ENCODE measurements at places on chromosomes 7 and 10.

GRCh38 chr7:138170298-138170697, 94.0 kb downstream of the AKR1D1 start:
- no peak for DNase-seq

DNA sequence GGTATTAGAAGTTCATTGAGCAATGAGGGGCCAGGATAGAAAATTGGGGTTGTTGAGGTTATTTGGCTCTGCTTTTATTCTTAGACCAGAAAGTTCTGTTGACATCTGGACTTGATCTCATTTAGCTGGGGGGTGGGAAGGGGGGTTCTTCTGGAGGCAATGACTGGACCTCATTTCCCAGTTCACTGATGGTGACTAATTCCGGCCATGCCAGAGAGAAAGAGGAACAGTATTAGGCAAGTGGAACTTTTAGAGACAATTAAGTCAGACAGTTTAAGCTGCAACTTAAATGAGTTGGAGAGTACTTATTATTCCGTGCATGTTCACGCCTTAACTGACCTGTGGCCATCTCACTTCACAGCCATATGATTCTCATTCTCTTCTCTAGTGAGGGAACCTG, 512.5 kb downstream of the REEP3 start:
- no peak for DNase-seq

- no peak for DNase-seq
Observed at GRCh38 chr7:101235050-101235449, 2.6 kb downstream of the CLDN15 start.

GRCh38 chr10:8095959-8096358, 41.5 kb downstream of the GATA3 start:
- DNase-seq: no peak

DNA sequence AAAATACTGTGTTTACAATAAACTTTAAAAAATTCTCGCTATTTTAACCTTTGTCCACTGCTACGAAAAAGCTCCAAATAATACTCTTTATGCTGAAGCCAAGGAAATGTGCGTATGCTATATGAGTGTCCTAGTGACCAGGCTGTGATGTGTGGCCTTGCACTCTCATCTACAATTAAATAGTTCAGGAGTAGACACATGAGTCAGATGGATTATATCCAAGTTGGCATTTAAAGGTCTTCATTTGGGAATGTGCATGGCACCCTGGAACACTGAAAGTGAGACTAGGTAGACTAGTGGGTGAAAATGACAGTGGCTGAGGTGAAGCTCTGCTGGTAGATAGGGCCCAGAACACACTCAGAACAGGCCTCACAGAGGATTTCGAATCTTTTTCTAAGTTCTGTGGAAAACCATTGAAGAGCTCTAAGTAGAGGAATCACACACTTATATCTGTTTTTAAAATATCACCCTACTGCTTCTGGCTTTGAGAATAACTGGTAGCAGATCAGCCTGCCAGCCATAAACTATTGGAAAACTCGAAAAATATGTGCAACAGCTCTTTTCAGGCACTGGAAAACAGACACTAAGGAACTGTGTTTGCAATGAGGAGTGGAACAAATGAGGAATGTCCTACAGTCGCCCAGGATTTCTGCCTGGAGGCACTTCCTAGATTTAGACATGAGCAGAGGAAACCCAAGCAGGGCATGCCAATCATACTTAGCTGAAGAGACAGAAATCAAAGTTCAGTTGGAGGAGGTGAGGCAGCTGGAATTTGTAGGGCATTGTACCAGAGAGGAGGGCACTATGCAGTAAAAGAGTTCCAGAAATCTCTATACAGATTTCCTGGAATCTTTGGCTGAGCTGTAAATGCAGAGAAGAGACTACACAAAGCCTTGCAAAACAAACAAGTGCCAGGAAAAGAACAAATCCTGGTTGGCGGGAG, 603.8 kb upstream of the LRRTM3 start:
- no peak for DNase-seq

DNA sequence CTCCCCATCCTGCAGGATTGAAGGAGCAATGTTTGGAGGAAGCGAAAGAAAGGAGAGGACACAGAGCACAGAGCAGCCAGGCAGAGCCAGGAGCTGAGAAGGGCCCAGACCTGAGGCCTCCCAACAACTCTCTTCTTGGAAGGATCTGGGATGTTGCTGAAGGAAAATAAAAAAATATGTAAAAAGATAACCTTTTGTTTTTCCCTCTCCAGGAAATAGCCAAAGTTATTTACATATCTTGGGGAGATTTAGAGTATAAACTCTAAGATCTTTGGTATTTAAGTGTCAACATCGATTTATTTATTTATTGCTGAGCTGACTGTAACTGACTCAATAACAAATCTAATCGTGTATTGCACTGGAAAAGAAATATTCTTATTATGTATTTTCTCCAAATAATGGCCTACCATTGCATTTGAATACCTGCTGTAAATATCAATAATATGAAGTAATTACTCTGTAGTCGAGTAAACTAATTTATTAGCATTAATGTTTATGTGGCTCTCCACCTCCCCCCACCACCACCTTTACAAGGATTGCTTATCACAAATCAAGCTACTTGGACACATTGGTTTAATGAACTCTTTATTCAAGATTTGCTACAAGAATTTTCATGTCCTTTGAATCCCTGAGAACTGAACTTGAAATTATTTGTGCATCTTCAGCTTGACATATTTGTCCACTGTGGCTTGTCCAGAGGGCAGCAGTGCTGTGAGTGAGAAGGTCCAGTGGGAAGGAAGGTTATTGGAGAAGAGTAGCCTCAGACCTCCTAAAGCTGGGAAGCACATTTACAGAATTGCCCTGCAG, 1.8 kb upstream of the HOXA11 start:
- no peak for DNase-seq

DNA sequence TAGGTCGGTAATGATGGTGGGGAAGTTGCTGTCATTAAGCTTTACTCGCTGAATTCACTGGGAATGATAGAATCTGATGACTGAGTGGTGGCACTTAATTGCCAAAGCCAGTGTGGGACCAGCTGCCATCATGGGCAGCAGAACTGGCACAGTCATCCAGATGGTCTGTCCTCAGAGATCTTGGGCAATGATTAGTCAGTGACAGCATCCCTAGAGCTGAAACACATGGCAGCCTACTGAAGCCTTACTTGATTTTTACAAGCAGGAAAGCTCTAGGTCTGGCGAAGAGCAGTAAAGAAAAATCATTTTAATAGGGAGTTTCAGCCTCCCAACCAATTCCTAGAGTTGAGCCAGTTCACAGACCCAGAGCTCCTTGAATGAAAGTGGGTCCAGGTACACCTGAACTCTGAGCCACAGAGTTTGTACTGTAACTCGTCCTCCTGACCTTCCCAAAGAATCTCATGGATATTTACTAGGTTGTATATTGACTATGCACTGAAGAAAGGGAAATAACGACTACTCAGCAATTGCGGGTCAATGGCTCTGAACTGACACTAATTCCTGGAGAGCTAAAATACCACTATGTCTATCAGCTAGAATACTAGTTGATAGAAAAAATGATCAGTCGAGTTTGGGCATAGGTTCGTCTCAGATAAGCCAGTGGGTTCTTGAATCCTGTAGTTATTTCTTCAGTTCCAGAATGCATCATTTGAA, 4.4 kb upstream of the ASB13 start:
- DNase-seq: no peak

GRCh38 chr7:87479951-87480350, 4.5 kb upstream of the ABCB4 start:
- no peak for DNase-seq

- DNase-seq: no peak
Observed at GRCh38 chr7:87878208-87878735, 2.0 kb downstream of the DBF4 start.

DNA sequence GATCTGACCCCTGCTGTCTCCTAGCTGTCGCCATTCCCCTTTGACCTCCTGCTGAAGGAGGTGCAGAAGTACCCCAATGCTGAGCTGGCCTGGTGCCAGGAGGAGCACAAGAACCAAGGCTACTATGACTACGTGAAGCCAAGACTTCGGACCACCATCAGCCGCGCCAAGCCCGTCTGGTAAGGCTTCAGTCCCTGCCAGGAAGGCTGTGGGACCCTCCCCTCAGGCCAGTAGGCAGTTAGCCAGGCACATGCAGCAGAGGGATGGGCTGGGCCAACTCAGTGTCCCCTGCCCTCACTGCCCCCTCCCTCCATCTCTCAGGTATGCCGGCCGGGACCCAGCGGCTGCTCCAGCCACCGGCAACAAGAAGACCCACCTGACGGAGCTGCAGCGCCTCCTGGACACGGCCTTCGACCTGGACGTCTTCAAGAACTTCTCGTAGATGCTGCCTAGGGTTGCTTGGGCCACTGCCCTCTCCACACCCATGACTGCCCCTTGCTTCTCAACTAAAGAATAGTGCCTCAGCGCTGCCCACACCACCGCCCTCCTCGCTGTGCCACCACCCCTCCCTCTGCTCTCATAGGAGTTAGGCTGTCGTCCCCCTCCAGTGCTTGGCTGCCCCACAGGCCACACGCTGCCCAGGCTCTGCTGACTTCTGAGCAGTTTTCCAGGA, 41.0 kb upstream of the ZMIZ2 start:
- DNase-seq: no peak

Data from NCI-H187 (cell line).